ENCODE measurements at places on chromosomes 11 and 22. TPM values are rescaled to one million over a fixed set of nuclear protein-coding genes. Genes with fewer than 3 reads are reported as not detected.

XRCC6 gene
- 210 TPM for total RNA-seq

NLRP14 gene
- not detected for total RNA-seq

P2RY2 gene
- 16.3 TPM for total RNA-seq

CERK gene
- 24.5 TPM for total RNA-seq

RASSF10 gene
- total RNA-seq = 0.39 TPM

Measured in placental epithelial cell (primary cell).